ENCODE measurements at places on chromosomes 2 and 18.

DNA sequence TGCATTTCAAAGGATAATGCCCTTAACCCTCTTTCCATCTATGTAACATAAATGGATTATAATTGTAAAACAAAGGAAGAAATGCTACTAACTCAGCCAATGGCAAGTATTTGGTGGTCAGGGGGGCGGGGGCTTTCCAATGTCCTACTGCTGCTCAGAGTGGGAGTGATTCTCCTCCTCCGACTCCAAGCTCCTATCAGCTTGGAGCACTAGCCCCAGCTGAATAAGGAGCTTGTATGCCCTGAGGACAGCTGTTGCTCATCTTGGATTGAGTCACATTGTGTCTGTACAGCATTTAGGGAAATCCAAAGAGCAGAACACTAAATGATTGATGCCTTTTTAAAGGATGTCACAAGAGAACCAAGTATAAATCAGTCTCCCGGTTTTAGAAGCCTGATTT lies 105.6 kb upstream of the ZNF521 start:
- DNase-seq = no peak

- DNase-seq = no peak
Measured at GRCh38 chr2:148350199-148350598, 294.4 kb upstream of the EPC2 start.

DNA sequence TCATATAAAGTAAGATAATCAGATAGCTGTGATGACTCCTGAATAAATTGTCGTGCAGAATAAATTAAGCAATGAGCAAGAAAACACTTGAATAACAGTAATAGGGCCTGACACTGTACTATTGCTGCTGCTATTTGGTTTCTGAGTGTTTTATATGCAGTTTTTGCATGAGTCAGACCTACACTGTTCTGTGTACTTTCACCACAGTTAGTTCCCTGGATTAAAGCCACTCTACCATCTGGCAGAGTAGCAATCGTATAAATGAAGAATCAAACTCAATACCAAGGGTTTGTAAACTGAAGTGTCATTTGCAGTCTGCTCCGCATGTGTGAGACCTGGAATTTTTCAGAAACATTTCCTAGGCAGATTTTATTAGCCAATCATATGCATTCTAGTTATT lies 398.6 kb upstream of the CDH7 start:
- DNase-seq = no peak

DNA sequence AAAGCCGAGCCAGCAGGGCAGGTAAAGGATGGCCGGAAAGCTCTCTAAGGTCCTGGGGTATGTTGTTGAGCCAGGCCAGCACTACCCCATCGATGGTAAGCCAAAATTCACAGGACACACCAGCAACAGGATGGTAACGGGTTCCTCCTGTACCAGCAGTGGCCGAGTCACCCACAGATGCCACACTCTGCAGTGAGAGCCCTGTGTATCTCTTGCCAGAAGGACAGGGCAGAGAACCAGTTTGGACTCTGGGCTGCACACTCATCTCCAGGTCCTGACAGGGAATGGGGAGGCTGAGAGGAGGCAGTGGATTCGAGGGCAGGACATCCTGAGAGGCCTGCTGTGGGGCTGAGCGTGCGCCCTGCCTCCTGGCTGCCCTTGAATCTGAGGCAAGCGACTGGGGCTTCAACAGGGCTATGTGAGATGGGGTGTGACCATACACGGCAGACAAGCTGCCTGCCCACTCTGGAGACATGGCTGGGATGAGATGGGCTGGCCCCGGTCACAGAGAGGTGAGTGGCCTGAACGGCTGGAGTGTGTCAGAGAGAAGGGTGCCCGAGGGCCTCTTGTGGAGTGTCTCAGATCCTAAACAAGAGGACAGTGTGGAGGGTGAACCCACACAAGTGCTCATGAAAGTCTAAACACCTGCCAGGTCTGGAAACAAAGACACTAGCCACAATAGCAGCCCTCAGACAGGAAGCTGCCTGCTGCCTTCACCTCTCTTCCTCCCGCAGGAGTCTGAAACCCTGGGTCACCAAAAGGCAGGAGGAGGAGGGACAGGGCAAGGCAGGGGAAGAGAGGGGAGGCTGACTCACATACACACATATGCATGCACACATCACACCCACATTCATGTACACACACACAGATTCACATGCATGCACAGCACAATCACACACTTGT lies 182.3 kb downstream of the LOXHD1 start:
- no peak for DNase-seq

- no peak for DNase-seq
Measured at GRCh38 chr18:42001801-42002200, 46.8 kb downstream of the PIK3C3 start.

GRCh38 chr2:98634406-98635092 lies 26.2 kb downstream of the UNC50 start:
- DNase-seq = peak; percentile 27

GRCh38 chr2:73175663-73176204 lies 26.6 kb upstream of the NOTO start:
- DNase-seq = peak; percentile 44

- no peak for DNase-seq
Measured at GRCh38 chr18:55488473-55488872, 99.5 kb downstream of the TCF4 start.

DNA sequence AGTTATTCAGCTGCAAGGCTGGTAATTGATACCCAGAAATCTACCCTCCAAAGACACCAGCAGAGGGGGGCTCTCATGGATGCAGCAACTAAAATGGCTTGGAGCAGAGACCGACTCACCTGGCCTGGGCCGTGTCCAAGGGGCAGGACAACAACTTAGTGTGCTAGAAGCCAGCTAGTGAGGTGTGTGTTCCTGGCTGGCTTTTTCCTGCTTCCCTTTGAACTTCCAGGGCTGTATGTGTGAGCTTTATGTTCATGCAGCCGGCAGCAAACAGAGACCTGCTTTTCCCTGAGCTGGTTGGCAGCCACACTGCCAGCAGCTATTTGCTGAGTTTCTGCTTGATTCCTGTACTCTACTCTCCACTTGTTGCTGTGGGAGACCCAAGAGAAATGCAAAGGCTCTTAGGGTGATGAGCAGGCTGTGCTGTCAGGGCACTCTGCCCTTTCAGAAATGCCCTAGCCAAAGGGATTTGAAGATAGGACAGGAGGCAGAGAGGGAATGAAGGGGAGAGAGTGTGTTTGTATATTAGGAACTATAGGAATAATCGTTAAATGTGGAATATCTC lies 23.7 kb upstream of the GRP start:
- DNase-seq = no peak
